ENCODE measurements at places on chromosomes 5 and 9.

DNA sequence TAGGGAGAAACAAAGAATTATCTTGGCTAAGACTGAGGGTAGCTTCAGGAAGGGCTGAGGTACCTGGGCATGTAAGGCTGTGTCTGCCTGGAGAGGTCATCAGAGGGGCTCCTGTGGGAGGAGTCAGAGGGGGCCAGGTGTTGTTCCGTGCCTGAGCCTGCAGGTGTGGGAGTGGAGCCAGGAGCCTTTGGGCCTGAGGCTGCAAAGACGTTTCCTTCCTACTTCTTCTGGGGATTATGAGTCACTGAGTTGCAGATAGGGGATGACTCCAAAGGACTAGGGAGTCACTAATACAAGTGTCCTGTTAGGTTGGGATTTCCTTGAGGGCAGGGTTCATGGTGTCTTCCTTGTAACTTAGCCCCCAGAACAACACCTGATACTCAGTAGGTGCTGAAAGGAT, 391.1 kb downstream of the ARHGEF28 start:
- DNase-seq: no peak

- DNase-seq: no peak
Measured at GRCh38 chr9:91075279-91075678, 273.7 kb downstream of the SYK start.

DNA sequence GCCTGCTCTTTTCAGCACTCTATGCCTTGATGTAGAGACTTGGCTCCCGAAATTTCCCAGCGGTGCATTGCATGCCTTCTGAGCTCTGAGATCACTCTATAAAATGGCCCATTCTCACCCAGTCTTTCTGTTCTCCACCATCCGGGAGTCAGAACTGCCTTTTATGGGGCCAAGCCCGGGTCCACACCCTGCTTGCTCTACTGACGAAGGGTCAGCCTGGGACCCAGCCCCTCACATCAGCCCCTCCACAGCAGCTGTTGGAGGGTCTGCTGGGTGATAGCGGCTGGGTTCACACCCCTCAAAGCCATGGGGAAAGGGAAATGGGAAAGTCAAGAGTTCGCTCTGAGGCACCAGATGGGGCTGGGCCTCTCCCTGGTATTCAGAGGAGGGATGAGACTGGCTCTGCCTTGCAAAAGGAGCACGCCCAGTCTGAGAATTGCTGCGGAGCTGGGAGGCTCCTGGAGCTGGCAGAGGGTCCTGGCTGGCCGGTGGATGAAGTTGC, 66.0 kb upstream of the ORM1 start:
- DNase-seq: no peak

DNA sequence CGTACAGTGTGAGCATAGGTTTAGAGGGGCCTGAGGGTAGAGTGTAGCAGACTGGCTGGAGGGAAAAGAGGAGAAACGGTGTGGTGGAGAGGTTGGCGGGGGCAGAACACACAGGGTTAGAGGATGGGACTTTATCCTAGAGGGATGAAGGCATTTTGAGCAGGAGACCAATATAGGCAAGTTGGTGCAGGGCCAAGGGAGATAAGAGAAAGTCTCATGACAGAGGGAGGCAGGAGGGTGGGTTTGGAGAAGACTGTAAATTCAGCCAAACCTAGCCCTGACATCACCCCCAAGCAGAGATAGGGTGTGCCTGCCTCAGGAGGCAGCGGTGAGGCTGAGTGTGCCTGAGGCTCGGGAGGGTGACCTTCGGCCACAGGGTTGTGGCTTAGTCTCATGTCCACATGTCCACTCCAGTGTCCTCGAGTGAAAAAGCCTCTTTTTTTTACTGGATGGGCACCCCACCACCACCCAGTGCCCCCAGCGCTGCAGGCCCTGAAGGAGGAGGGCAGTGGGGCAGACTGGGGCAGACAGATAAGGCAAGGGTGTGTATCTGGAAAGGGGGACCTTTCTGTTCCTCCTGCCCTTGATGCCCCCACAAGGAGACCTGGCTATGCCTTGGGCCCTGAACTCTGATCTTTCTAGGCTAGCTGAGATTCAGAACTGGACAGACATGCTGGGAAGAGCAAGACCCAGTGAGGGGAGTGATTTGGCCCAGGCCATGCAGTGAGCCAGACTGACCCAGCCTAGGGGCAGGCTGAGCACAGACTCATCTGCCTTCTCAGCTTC, 108.7 kb downstream of the RGS3 start:
- DNase-seq: no peak

GRCh38 chr5:91224456-91224855, 158.7 kb downstream of the ARRDC3 start:
- no peak for DNase-seq

DNA sequence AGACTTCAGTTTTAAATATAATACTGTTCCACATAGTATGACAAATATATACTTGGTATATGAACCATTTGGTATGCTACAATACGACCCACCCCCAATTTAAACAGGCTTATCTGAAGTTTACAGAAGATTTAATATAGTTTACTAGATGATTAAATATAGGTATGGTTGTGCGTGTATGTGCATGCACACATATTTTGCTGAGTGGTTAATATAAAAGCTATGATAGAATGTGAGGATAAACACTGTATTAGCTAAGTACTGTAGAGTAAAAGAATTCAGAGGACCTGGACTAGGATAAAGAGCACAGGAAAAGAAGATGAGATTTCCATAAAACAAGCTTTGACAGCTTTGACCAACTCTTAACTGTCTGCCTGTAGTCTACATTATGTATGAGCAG, 356.7 kb downstream of the PDE4D start:
- DNase-seq: no peak

DNA sequence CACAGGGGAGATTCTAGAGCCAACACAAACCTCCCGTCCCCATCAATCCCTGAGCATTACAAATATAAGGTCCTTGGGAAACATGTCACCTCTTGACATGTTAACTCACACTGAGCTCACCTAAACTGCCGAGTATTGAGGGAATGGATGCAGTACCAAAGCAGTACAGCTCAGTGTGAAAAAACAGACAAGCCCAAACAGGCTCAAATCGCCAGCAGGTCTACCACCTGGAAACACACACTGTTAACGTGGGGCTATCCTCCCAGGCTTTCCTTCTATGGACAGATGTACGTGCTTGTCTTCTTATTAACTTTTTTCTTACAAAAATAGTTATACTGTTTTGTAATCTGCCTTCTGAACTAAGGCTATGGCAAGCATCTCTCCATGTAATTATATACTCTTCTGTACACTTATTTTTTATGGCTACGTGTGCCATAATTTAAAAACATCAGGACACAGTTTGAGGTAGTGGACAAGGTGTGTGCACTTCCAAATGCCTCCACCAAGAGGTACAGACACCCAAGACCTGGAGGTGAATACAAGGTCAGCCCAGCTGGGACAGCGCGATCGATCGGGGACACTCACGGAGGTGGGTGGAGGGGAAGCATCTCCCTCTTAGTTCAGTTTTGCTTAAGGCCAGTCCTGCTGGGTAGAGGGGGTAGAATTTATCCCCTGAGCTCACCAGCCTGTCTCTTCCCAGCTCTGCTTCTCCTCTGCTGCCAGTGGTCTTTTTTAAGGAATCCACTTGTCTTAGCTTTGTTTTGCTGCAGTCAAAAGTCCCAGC, 76.5 kb downstream of the DAP start:
- DNase-seq: no peak

DNA sequence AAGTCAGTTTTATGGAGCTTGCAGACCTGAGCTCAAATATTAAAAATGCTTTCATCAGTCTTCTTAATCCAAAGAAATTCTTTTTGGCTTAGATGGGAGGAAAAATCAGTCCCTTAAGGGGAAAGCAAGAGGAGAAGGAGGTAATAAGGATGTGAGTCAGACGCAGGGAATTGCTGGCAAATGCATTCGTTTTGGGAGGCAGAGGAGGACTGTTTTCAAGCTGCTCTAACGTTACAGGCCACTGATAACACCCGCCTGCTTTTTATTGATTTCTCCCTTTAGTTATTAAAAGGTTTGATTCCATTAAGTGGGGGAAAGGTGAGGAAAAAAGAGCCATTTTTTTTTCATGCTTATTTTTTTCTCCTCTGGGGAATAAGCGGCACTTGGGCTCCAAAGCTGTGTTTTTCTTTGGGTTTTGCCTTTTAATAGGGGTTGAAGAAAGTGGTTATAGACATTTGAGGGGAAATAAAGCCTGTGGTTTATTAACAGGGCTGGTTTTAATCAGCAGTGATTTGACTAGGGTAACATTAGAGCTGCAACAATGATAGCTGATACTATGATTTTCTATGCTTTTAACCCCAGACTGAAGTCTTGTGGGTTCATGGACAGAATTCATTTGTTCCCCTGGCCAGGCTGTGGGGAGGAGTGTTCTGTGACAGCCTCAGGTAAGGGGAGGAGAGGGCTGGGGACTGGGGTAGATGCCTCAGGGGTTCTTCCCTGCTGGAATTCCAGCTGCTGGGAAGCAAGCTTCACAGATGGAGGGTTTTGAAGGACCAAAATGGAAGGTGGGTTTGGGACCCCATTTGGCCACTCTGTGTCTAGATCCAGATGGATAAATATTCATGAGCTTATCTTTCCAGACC, 225.2 kb downstream of the GAS1 start:
- no peak for DNase-seq

- DNase-seq: no peak
Measured at GRCh38 chr5:106171708-106172107, 1499.0 kb downstream of the EFNA5 start.

- DNase-seq: no peak
Measured at GRCh38 chr9:89611425-89611824, 6.6 kb downstream of the GADD45G start.

DNA sequence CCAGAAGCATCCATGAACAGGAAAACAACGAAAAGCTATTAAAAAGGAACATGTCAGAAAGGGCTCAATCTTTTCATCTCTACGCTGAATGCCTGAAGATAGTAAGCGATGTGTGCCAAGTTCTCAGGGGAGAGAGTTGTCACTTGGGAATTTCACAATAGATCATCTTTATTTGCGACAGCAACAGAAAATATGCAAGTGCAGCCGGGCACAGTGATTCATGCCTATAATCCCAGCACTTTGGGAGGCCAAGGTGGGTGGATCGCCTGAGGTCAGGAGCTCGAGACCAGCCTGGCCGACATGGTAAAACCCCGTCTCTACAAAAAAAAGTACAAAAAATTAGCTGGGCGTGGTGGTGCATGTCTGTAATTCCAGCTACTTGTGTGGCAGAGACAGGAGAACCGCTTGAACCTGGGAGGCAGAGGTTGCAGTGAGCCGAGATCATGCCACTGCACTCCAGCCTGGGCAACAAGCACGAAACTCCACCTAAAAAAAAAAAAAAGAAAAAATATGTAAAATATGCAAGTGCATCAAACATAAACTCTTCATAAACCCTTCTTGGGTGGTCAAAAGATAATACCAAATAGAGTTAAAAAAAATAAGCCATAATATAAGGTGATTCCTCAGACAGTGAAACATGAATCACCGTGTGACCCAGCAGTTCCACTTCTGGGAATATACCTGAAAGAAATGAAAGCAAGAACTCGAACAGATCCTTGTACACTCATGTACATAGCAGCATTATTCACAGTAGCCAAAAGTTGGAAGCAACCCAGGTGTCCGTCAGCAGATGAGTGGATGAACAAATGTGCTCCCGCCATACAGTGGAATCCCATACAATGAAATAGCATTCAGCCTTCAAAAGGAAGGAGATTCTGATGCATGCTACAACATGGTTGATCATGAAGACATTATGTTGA, 16.2 kb downstream of the SFXN1 start:
- DNase-seq: no peak

DNA sequence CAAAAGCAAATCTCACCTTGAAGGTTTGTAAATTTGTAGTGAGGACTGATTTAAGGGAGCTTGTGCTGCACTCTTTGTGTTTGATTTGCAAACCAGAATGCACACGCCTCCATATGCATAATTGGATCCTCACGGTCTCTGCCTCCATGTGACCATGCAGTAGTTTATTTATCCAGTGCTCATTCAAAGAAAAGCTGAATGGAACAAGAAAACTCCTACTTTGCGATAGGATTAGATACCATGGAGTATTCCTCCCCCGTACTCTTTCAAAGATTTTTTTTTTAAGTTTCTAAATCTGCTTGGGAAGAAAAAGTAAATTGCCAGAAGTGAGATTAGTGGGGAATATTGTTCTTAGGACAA, 290.4 kb upstream of the TUT7 start:
- no peak for DNase-seq

GRCh38 chr5:114312658-114313057, 49.2 kb upstream of the KCNN2 start:
- no peak for DNase-seq

GRCh38 chr9:127522727-127523126, 71.4 kb downstream of the LRSAM1 start:
- DNase-seq: no peak

DNA sequence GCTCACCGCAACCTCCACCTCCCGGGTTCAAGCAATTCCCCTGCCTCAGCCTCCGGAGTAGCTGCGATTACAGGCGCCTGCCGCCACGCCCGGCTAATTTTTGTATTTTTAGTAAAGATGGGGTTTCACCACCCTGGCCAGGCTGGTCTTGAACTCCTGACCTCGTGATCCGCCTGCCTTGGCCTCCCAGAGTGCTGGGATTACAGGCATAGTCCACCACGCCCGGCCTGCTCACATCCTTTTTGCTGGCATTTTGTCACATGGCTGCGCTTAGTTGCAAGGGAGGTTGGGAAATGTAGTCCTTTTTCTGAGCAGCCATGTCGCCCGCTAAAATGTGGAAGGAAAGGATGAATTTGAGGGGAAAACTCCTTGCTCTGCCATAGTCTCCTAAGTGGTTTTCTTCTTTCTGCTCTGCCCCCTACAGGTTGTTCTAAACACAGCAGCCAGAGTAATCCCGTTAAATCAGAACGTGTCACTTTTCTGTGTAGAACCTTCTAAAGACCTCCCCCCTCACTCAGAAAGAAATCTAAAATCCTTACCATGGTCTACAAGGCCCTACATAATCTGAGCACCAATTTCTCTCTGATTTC, 57.8 kb upstream of the HSPA9 start:
- DNase-seq: no peak

GRCh38 chr5:136026636-136027035, 2.2 kb upstream of the TGFBI start:
- no peak for DNase-seq

GRCh38 chr9:18935541-18935940, 97.5 kb downstream of the SAXO1 start:
- no peak for DNase-seq

GRCh38 chr9:104286799-104287198, 192.7 kb downstream of the SMC2 start:
- DNase-seq: no peak

- no peak for DNase-seq
Measured at GRCh38 chr9:123091459-123091858, 58.0 kb downstream of the GPR21 start.

DNA sequence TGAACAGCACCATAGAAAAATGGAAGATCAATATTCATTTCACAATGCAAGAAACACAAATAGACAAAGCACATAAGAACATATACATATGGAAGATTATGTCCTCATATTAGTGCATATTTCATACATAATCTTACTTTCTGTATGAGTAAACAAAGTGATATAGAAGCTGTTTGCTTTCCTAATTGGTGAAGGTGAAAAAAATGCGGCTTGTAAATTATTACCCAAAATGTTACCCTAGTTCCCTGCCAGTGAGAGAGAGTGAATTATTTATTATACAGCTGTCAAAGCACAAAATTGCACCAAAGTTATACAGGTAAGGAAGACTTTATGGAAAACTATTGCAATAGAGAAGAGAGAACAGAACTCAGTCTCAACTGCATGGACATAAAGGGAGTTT, 1485.0 kb upstream of the CDH9 start:
- no peak for DNase-seq

- no peak for DNase-seq
Measured at GRCh38 chr9:113569472-113570060, 106.0 kb downstream of the RGS3 start.

Measured in activated CD8-positive, alpha-beta memory T cell treated with anti-CD3 and anti-CD28 coated beads for 48 hours (primary cell).